ENCODE measurements at places on chromosomes 5 and 9. TPM values are rescaled to one million over a fixed set of nuclear protein-coding genes. Genes with fewer than 3 reads are reported as not detected.

- no peaks in the 10 kb centered on the region for H3K27me3 ChIP-seq
- no peaks in the 10 kb centered on the region for H3K4me1 ChIP-seq
- no peak for DNase-seq
These were observed 13.6 kb upstream of the HAVCR1 start for GRCh38 chr5:157072508-157072907.

DNA sequence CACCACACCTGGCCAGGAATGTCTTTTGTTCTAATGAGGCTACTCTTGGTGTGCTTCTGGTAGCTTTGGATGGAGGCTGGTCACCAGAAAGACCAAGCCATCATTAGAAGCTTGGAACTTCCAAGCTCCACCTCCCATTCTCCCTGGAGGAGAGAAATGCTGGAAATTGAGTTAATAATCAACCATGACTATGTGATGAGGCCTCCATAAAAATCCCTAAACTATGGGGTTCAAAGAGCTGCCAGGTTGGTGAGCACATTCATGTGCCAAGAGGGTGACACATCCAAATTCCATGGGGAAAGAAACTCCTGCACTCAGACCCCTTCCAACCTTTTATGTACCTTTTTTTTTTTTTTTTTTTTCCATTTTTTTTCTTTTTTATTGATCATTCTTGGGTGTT, 105.5 kb upstream of the SPATA31C2 start:
- no peak for DNase-seq
- H3K27ac ChIP-seq, result no peak overlapping the region
- H3K36me3 ChIP-seq, result peaks cover 9% of the 10 kb centered on the region
- H3K4me3 ChIP-seq, result no peak overlapping the region
- H3K4me1 ChIP-seq, result peaks cover 8% of the 10 kb centered on the region

DNA sequence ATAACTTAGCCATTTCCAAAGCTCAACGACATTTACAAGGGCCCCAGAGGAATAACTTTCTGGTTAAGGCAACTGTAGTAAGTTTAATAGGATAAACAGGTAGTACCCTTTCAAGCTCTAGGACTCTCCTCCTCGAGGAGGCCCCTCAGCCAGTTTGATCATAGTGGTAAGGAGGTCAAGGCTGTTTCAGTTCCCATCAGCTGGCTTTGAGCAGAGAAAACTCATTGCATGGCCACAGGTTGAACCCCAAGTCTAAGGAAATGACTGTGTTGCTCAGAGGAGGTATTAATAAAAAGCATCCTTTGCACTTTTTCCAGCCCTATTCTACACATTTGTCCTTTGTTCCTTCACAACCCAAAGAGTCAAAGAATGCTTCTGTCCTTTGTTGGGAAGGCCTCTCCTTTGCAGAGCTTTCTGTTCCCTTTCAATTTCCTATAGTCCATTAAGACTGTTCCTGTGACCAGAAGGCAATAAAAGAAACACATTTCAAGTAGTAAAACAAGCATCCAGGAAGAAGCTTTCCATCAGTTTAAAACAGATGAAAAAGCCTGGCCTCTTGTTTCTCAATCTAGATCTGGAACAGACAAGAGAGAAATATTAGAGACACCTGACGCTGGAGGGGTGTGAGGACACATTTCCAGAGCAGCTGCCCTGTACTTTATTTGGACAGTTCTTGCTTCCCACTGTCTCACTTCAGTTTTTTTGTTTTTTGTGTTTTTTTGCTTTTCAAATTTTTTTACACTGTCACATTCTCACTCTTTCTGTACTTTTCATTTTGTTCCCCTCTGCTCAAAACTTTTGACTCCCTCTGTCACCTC, 54.1 kb downstream of the PRRC1 start:
- no peak overlapping the region for H3K4me3 ChIP-seq
- no peaks in the 10 kb centered on the region for H3K4me1 ChIP-seq
- peaks cover 26% of the 10 kb centered on the region for H3K27me3 ChIP-seq
- no peaks in the 10 kb centered on the region for H3K36me3 ChIP-seq

- H3K27ac ChIP-seq, result no peak overlapping the region
- no peaks in the 10 kb centered on the region for H3K4me1 ChIP-seq
- H3K27me3 ChIP-seq, result no peaks in the 10 kb centered on the region
These were observed 2257.5 kb upstream of the C9orf72 start for GRCh38 chr9:29830821-29831220.

DNA sequence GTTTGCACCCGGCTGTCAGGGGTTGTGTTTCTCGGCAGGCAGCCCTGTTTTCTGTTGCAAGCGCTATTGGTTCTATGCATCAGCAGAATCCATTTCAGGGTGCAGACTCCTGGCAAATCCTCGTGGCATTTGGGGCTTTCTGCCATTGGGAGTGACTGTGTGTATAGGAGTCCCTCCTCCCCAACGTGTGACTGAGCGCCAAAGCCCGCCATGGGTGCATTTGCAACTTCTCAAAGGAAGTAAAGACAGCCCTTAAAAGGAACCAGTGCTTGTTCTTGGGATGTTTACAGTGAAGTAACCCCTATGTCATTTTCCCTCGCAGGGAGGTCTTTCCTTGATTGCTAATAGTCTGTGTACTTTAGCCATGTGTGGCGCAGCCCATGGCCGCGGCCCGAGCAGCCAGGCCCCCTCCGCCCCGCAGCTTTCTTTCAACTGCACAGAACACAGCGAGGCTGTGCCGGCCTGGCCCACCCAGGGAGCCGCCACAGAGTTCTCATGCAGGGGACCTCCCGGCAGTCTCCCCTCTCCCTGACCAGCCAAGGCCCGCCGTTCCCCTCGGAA, 175.6 kb downstream of the HSD17B3 start:
- H3K4me3 ChIP-seq, result no peak overlapping the region
- peaks cover 41% of the 10 kb centered on the region for H3K27me3 ChIP-seq
- no peak for DNase-seq
- H3K4me1 ChIP-seq, result no peaks in the 10 kb centered on the region
- H3K36me3 ChIP-seq, result no peaks in the 10 kb centered on the region

FOXD4L4 gene
- not detected for total RNA-seq

GRCh38 chr5:155181542-155181941, 168.0 kb downstream of the KIF4B start:
- H3K4me1 ChIP-seq, result no peaks in the 10 kb centered on the region
- H3K27ac ChIP-seq, result no peak overlapping the region
- H3K36me3 ChIP-seq, result no peaks in the 10 kb centered on the region
- DNase-seq, result no peak
- H3K27me3 ChIP-seq, result no peaks in the 10 kb centered on the region

- peak; percentile 17 for DNase-seq
- peak overlapping the region; percentile 49 for H3K4me3 ChIP-seq
- H3K27me3 ChIP-seq, result peaks cover 27% of the 10 kb centered on the region
- peak overlapping the region; percentile 70 for H3K27ac ChIP-seq
- no peaks in the 10 kb centered on the region for H3K36me3 ChIP-seq
These were observed 27.3 kb upstream of the CTNNA1 start for GRCh38 chr5:138725818-138726416.

GRCh38 chr9:22650145-22650544, 203.5 kb downstream of the DMRTA1 start:
- H3K27me3 ChIP-seq, result peaks cover 2% of the 10 kb centered on the region
- H3K36me3 ChIP-seq, result no peaks in the 10 kb centered on the region
- no peak for DNase-seq
- no peak overlapping the region for H3K27ac ChIP-seq

DNA sequence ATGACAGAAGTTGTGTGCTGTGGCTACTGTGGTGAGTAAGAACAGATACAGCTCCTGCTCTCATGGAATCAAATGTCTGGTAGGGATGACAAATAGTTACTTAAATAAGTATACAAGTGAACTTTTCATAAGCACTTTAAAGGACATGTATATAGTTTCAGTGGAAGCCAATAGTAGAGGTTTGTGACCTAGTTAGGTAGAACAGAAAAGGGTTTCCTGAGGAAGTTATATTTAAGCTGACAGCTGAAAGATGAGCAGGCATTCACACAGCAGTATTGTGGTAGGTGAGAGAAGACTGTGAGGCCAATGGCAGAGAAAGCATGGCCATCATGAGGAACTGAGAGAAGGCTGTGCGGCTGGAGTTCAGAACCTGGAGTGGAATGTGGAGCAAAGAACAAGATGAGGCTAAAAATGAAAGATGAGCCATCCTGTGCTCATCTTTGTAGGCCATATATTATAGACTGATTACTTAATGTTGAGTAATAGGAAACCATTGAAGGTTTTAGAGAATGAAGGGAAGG, 15.4 kb downstream of the FAM174A start:
- H3K27ac ChIP-seq, result peak overlapping the region; percentile 71
- peaks cover 45% of the 10 kb centered on the region for H3K4me1 ChIP-seq
- H3K36me3 ChIP-seq, result no peaks in the 10 kb centered on the region
- no peaks in the 10 kb centered on the region for H3K27me3 ChIP-seq
- DNase-seq, result peak; percentile 3

- no peak for DNase-seq
- no peak overlapping the region for H3K27ac ChIP-seq
- H3K4me1 ChIP-seq, result peaks cover 19% of the 10 kb centered on the region
- H3K27me3 ChIP-seq, result no peaks in the 10 kb centered on the region
These were observed 17.3 kb downstream of the EXOC3 start for GRCh38 chr5:460273-460625.

- peak overlapping the region; percentile 24 for H3K27ac ChIP-seq
- H3K4me3 ChIP-seq, result no peak overlapping the region
- peaks cover 9% of the 10 kb centered on the region for H3K36me3 ChIP-seq
- DNase-seq, result peak; percentile 14
These were observed 370.0 kb downstream of the PSAT1 start for GRCh38 chr9:78666818-78667414.

DNA sequence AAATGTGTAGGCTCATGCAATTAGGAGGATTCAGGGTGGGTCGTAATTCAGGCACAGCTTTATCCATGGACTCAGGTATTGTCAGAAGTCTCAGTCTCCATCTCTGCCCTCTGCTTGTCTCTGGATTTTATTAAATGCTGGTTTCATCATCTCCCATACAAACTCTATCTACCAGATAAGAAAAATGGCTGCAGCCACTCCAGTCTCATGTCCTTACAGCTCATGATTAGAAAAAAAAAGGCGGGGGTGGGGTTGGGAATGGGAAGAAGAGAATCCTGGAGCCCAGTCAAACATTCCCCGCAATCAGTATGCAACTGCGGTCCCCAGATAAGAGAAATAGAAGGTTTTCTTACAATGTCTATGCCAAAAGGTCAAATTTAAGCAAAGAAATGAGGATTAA, 7.6 kb upstream of the FBXO38 start:
- no peaks in the 10 kb centered on the region for H3K27me3 ChIP-seq
- no peak overlapping the region for H3K27ac ChIP-seq
- no peak for DNase-seq
- peaks cover 21% of the 10 kb centered on the region for H3K4me1 ChIP-seq
- no peaks in the 10 kb centered on the region for H3K36me3 ChIP-seq
- H3K4me3 ChIP-seq, result no peak overlapping the region

DNA sequence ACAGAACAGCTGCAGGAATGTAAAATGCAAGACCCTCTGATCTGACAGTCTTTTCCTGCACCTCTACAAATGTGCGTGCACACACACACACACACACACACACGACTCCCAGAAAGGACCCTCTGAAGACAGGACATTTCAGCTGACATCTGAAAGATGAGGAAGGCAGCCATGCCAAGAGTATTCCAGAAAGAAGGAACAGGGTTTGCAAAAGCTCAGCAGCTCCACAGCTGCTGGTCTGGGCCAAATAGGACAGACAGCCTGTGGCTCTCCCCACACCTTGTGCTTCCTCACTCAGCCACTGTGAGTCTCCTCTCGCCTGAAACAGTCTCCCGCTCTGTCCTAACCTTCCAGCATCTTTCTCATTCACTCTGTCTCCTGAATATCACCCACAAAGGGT, 189.0 kb downstream of the PALM2AKAP2 start:
- H3K27me3 ChIP-seq, result no peaks in the 10 kb centered on the region
- H3K27ac ChIP-seq, result no peak overlapping the region
- H3K4me3 ChIP-seq, result no peak overlapping the region
- DNase-seq, result peak; percentile 35
- H3K4me1 ChIP-seq, result peaks cover 13% of the 10 kb centered on the region

LCN9 gene
- not detected for total RNA-seq

GRCh38 chr9:21110708-21111576, 30.7 kb downstream of the IFNW1 start:
- DNase-seq, result peak; percentile 48
- H3K36me3 ChIP-seq, result no peaks in the 10 kb centered on the region
- peaks cover 4% of the 10 kb centered on the region for H3K27me3 ChIP-seq
- H3K27ac ChIP-seq, result no peak overlapping the region
- H3K4me3 ChIP-seq, result no peak overlapping the region

CDX1 gene
- not detected for total RNA-seq

GRCh38 chr9:99948482-99948881, 42.0 kb downstream of the STX17 start:
- no peaks in the 10 kb centered on the region for H3K27me3 ChIP-seq
- no peak overlapping the region for H3K27ac ChIP-seq
- H3K4me3 ChIP-seq, result no peak overlapping the region
- no peak for DNase-seq
- no peaks in the 10 kb centered on the region for H3K4me1 ChIP-seq

DNA sequence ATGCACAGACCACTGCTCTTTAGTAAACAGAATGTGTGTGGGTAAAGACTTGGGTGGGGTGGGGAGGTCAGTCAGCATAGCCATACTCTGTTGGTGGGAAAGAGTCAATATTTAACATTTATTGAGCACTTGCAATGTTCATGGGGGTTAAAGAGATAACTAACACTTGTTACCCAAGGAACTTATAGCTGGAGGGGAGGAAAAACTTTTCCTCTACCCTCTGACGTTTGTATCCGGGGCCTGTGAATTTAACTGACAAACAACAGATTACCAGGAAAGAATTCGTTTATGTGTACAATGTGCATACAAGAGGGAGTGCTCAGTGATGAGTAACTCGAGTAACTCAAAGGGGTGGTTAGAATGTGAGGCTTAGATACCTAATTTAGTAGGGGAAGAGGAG, 6.8 kb upstream of the CLINT1 start:
- peaks cover 4% of the 10 kb centered on the region for H3K27me3 ChIP-seq
- H3K4me1 ChIP-seq, result peaks cover 18% of the 10 kb centered on the region
- DNase-seq, result peak; percentile 69
- H3K4me3 ChIP-seq, result no peak overlapping the region
- H3K27ac ChIP-seq, result peak overlapping the region; percentile 70
- H3K36me3 ChIP-seq, result no peaks in the 10 kb centered on the region

DNA sequence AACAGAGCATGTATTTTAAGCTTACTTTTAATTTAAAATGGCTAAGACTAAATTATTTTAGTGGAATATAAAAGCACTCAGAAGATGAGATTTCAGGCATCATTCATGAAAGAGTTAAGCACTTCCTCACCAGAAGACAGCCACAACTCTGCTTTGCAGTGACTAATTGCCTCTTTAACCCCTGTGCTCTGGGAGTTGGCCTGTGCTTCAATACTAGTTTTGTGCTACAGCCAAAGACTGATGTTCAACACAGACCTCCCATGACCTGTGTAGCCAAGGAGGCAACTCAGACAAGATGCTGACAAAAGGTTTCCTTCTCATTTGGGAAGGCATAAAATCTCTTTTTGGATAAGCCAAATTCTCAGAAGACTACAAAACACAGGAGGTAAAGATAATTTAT, 353.5 kb downstream of the FBXL17 start:
- no peaks in the 10 kb centered on the region for H3K36me3 ChIP-seq
- H3K4me3 ChIP-seq, result no peak overlapping the region
- H3K27me3 ChIP-seq, result no peaks in the 10 kb centered on the region
- DNase-seq, result no peak

GRCh38 chr9:24698881-24699518, 153.3 kb upstream of the IZUMO3 start:
- DNase-seq, result no peak
- H3K4me1 ChIP-seq, result no peaks in the 10 kb centered on the region
- no peak overlapping the region for H3K27ac ChIP-seq
- H3K36me3 ChIP-seq, result no peaks in the 10 kb centered on the region

Measured in HFFc6 (cell line).